ENCODE measurements at places on chromosomes 12 and 14.

DNA sequence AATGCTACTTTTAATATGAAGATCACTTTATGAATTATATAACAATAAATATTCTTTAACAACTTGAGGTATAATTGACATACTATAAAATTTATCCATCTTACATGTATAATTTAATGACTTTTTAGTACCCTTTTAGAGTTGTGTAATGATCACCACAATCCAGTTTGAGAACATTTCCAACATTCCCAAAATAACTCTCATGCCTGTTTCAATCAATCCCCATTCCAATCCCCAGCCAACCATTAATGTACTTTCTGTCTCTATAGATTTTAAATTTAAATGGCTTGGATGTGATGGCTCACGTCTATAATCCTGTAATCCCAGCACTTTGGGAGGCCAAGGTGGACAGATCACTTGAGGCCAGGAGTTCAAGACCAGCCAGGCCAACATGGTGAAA is 23.5 kb upstream of the FRMD6 start:
- no peak for DNase-seq

DNA sequence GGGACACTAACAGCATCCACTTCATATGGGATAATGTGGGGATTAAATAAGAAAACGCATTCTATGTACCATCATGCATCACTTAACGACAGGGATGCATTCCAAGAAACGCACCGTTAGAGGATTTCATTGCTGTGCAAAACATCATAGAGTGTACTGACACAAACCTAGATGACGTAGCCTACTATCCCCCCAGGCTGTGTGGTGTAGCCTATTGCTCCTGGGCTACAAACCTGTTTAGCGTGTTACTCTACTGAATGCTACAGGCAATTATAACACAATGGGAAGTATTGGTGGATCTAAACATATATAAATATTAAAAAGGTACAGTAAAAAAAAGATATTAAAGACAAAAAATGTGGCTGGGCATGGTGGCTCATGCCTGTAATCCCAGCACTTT is 230.6 kb downstream of the KSR2 start:
- DNase-seq = no peak

- DNase-seq = no peak
Measured at GRCh38 chr12:66910366-66910974, 231.6 kb upstream of the GRIP1 start.

DNA sequence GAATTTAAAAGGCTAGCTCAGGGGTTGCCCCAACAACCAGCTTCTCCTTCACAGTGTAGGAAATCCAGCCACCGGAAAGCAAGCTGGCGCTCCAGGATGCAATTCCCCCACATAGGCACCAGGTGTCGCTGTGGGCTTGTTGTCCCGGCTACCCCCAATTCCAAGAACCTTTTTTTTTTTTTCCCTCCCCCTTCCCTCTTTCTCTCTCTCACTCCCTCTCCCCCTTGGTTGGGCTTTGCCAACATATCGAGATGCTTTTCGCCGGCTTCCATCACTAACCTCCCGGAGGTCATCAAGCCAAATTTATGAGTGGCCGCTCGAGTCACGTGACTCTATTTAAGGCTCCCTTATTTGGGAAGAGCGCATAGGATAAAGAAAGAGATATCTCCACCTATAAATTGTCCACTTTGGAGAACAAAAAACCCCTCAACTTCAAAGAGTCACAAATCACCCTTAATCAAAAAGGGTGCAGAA is at the start of gene HOXC5:
HOXC5 (plus strand) TSS at position 424 of the 474 bp plus-strand sequence. CDS start 73 bp downstream, outside the sequence.
- peak; percentile 51 for DNase-seq

- no peak for DNase-seq
Measured at GRCh38 chr12:40635141-40635731, 57.0 kb upstream of the CNTN1 start.

All from hematopoietic multipotent progenitor cell treated with erythropoietin and hydrocortisone succinate and interleukin-3 and kit ligand, for 15 days (in vitro differentiated cells).